ENCODE measurements at places on chromosomes 1 and 21.

DNA sequence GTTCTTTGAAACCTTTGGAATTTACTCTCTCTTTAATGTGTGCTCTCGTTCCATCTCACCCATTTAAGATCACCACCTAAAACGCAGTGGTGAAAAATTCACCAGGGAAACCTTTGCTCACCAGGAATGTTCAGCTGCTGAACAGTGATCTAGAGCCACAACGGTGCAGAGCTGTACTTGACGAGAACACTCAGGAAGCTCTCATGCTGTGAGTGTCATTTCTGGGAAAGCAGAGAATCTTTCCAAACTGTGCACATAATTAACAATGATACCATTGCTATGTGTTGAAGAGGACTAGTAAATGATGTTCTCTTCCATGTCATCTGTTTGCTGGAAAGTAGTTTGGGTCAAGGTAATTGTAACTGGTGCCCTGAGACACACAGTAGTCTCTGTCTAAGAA lies 117.1 kb downstream of the ZZZ3 start:
- DNase-seq, result no peak

DNA sequence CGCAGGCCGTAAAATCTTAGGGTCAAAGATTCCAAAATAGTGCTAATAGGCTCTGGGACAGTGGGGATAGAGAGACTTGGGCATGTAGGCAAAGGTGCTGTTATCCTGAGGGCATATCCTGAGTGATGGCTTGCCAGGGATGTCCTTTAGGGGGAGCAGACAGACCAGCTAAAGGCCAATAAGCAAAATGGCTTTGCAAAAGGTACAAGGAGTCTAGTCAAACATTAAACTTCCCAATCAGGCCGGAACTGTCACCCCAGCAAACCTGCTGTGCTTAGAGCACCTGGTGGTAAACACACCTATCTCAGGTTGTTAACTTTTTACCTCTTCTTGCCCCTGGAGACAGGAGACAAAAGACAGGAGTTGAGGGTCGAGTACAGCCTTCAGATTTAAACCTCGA lies 49.1 kb downstream of the TRABD2B start:
- no peak for DNase-seq

DNA sequence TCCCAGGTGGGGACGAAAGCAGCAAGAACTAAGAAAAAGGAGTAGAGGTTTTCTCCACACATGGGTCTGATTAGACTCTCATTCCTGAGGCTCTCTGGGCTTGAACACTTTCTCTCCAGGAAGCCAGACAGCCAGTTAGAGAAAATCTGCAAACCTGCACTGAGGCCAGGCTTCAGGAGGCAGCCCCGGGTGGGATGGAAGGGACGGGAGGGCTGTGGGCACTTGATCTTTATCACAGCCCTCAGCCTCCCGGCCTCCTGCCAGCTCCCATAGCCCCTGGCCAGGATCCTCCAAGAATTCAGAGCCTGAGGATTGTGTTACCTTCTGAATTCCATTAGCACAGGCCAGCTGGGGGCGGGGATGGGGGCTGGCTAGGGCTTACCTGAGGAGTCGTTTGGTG lies 40.1 kb downstream of the SERTAD4 start:
- no peak for DNase-seq

DNA sequence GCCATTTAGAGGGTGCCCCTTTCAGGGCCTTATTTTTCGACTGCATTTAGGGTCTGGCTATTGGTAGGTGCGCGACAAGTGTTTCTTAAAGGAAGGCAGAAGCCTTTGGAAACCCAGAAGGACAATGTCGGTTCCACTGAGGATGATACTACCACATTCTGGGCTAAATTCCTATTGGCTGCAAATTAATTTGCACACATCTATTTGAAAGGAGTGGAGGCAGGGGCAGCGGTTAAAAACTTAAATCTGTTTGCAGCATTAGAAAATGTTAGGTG lies 1.1 kb downstream of the PATJ start:
- no peak for DNase-seq

GRCh38 chr1:117093091-117093534 lies 28.4 kb downstream of the TRIM45 start:
- DNase-seq, result no peak

GRCh38 chr1:190759807-190760206 lies 282.1 kb upstream of the BRINP3 start:
- DNase-seq, result no peak

GRCh38 chr1:80818211-80818610 lies 982.5 kb upstream of the ADGRL2 start:
- no peak for DNase-seq

- DNase-seq, result no peak
Observed at GRCh38 chr21:33339918-33340317, 15.1 kb downstream of the IFNAR1 start.
